Stimulated activated CD8-positive, alpha-beta memory T cell treated with anti-CD3 and anti-CD28 coated beads, Interleukin-7, amount 100 ng/mL, for 1 hour (primary cell): ENCODE measurements at places on chromosomes 12 and 14.
A peak's percentile ranks its signal among the peaks of the same experiment; 100 is the strongest.

DNA sequence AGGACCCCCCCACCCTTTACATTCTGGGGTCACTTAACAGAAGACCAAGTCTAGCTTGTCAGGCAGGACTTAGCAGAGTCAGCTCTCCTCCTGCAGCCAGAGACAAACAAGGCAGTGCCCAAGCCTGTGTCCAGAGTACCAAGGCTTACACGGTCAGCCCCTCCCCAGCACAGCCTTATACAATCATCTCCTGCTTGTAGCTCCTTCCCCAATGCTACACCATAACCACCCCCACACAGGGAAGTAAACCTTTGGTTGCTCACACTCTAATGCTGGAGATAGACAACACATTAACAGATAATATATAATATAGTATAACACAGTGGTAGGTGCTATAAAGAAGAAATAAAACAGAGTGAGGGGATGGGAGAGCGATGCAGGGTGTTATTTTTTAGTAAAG is 175.4 kb upstream of the PWP1 start:
- DNase-seq = no peak

GRCh38 chr14:71947947-71948500 is 15.8 kb downstream of the RGS6 start:
- DNase-seq = no peak

- peak; percentile 49 for DNase-seq
Measured at GRCh38 chr12:13211859-13212664, 15.5 kb downstream of the EMP1 start.

- no peak for DNase-seq
Measured at GRCh38 chr14:99272899-99273765, 1.1 kb upstream of the BCL11B start.

GRCh38 chr12:56160894-56161689 is 2.9 kb downstream of the MYL6 start:
- no peak for DNase-seq

- DNase-seq = no peak
Measured at GRCh38 chr12:22407397-22407796, 72.9 kb upstream of the ST8SIA1 start.

DNA sequence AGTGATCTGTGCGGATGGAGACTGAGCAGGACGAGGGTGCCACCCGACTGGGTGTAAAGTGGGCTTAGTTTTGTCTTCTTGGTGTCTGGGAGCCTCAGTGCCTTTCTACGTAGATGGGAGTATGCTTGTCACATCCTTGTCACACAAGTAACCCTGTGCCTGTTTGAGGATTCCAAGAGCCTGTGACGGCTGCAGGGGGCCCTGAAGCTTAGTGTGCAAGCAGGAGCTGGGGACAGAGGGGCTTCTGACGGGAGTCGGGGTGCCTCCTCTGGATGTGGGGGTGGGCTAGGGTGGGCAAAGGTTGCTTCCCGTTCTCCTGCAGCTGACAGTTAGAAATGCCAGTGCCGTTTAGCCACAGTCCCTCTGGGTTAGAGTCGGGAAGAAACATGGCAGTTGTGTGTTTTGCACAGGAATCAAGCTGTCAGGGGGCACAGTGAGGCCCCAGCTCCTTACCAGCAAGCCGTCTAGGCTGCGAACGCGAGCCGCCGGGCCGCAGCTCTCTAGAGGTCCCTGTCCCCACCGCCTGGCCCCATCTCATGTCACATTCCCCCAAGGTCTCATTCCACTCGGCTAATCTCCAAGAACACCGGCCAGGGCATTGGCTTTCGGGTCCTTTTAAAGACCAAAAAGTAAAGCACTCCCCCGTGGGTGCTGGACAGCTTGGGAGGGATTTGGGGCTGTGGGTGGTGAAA is 7.0 kb downstream of the RTL1 start:
- no peak for DNase-seq

DNA sequence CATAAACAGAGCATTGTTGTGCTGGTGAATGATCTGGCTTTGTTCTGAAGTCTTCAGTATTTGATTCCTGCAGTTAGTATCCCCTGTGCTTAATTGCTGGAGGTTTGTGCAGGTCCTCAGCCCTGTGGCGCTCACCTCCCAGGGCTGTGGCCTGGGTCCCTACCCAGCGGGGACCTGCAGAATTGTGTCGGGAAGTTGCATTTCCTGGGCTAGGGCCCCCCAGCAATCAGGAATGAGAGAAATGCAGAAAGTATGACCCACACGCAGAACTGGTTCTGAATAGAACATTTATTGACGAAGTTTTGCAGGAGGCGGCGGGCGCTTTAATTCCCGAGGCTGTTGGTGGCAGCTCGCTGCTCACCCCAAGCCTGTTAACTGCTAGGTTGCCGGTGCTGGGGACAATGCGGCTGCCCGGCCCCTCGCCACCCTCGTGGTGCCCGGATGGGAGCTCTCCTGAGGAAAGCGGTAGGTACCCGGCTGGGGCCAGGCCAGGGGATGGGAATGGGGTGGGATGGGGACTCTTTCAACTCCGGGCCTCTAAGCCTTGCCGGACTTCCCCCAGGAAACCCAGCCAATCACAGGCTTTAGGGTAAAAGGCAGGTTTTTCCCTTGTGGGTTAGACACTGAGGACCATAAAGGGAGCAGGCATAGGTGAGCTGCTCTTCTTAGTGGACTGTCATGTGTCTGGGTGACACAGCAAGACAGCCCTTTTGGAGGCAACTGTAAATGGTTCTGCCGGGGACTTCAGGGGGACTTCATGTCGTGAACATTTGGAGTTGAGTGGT is 11.6 kb downstream of the PLEKHG3 start:
- DNase-seq = no peak

DNA sequence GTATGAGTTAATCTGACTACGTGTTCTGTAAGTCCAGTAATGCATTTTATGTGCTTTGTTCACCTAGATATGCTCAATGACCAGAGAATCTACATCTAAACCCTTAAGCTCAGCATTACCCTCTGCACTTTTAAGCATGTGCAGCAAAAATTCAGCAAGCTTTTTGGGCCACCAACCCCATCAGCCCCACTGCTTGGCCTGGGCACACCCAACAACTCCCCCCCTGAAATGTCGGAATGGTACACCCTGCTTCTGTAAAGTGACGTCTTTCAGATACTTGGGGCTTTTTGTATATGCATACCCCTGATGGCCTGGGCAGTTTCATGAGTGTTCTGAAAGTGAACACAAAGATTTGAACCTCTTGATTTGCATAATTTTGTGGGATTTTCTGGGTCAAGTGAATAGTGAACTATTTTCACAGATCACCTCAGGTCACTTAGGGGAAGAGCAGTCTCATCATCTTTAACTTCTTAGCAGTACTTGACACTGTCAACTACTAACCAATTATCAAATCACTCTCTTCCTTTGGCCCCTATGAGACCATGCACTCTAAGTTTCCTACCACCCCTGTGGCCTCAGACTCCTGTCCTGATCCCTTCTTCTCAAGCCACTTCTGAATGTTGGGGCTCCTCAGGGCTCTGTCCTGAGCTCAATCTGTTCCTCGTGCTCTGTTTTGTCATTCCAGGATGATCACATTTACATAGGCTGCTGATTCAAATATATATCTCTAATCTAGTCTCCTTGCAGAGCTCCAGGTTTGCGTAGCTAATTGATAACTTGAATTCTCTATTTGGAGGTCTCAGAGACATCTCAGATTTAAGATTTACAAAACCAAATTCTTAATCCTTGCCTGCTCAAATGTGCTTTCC is 36.3 kb upstream of the PPM1A start:
- DNase-seq = no peak

DNA sequence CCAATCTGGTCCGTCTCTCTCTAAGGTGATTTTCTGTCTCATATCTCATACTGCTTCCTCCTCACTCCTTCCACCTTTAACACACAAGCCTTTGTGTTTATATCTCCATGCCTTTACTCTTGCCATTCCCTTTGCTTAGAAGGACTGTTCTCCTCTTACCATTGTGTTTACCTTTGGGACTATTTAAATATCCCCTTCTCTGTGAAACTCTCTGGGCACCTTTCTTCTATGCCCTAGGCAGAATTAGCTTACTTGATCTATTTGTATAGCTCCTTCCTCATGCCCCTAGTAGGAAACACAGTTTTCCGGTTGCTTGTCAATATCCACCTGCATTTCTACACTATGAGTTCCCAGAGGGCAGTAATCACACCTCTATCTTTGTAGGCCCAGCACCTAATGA is 3.9 kb upstream of the AMHR2 start:
- no peak for DNase-seq

DNA sequence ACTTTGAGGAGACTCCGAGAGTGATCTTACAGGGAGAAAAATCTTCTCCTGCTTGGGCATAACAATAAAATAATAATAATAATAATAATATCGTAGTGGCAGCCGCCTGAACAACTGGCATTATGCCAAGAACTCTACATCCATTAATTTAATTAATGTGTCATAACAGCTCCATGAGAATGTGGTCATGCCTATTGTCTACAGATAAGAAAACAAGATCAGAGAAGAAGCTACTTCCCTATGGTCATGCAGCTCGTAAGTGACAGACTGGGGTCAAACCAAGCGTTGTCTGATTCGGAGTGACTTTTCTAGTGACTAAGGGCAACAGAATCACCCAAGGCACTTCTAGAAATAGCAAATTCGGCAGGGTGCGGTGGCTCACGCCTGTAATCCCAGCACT is 11.7 kb downstream of the PROX2 start:
- no peak for DNase-seq

DNA sequence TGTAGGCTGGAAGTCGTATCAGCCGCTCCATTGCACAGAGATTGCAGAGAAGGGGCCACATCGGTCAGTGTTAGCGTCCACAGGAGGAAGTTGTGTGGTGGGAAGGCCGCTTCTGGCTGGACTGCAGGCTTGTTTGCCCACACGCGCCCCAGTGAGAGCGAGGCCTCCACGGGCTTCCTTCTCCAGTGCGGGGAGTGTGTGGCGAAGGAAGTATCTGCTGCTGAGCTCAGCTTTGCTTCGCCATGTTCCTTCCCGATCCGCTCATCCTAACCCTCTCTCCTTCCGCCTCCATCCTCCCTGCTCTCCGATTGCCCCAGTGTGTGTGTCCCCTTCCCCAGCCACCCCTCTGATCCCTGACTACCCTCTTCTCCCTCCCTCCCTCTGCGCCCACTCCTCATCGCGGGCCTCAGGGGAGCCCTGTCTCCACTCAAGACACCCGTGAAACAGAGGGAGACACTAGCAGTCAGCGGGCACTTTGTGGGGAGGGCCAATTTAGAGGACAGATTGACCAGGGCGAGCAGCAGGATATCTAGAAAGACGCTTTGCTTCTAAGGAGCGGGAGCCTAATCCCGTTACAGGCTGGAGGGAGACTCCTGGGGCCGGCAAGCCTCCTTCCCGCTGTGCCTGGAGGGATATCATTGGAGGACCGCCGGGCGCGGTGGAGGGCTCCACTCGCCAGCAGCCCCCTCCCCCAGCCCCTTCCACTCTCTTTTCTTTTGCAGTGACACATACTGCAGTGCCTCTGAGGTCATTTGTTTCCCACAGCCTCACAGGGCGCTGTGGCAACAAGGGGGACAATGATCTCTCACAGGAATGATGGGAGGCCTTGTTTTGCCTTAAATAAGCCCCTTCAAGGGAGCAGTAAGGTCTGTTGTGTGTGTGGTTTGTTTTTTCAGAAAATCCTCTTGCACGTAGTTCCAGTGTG is 428.8 kb downstream of the ZFP36L1 start:
- DNase-seq = no peak

- no peak for DNase-seq
Measured at GRCh38 chr12:26891704-26892103, 46.1 kb downstream of the INTS13 start.

DNA sequence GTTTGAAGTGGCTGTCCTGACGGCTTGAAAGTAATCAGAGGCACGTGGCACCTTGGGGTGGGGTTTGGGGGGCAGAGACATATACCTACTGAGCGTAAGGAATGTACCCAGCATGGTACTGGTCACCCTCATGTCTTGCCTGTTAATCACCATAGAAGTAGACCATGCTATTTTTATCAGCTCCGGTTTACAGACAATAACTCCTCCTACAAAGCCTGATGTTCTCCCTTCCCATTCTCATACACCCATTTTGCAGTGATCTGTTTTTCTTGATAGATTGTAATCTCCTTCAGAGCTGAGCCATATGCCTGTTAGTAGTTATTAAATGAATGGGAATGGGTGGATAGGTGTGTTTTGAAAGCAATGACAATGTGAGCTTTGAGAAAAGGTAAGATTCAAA is 10.5 kb downstream of the EVL start:
- DNase-seq = no peak

DNA sequence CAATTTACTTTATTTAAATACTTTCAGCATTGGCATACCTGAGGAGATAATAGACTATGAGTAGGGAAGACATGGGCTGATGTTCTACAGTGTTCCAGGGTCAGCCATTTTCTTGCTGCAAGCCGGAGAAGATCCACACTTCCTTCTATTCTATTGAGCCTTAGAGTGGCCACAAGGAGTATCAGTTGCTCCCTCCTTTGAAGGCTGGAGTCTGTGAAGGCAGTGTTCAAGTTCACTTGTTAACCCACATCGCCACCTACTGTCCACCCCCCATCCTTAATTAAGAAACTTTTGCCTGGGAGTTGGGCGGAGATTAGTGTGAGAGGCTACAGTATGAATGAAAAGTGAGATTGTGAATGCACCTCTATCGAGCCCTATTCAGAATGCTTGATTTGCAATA is 666.6 kb downstream of the NRXN3 start:
- no peak for DNase-seq

DNA sequence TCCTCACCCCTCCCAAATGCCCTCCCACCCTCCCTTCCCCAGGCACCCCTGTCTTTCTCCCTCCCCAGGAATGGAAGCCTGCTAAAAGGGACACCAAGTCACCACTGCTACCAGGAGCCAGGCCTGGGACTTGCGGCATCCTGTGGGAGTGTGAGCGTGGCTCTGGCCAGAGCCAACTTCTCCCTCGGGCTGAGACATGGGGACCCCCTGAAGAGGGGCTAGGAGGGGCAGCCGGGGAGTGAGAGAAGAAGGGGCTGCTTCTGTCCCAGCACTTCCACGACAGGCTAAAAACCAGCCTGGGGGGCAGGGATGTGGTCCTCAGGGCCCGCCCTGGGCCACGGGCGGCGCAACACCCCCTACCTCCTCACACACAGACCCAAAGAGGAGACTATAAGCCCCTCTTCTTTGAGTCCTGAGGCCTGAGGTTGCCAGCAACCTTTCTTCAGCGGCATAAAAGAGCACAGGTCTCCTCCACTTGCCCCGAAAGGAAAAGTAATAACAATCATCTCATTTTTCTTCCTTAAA is 278.9 kb downstream of the DPF3 start:
- DNase-seq = no peak

DNA sequence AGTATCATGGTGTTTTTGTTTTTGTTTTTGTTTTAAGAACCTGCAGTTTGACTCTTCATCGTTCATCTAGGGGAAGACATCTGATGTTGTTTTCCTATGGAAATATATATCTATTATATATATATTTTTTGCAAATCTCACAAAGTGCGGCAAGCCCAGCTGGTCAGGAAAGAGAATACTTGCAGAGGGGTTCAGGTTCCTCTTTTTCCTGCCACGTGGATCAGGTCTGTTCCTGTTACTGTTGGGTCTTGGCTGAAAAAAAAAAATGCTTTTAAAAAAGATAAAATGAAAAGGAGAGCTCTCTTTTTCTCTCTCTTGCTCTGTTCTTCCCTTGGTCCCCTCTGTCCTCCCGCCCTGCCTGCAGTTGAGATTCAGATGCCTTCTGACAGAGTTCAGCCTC is 179.4 kb upstream of the BCL2L14 start:
- DNase-seq = no peak

GRCh38 chr12:26614011-26614616 is 218.9 kb downstream of the ITPR2 start:
- DNase-seq = no peak
